ENCODE measurements at places on chromosomes 3 and 15. TPM values are rescaled to one million over a fixed set of nuclear protein-coding genes. Genes with fewer than 3 reads are reported as not detected.

GRCh38 chr3:39961230-39961629 is 151.8 kb downstream of the MYRIP start:
- H3K4me1 ChIP-seq: peaks cover 2% of the 10 kb centered on the region
- H3K27ac ChIP-seq: peak overlapping the region; percentile 11
- no peaks in the 10 kb centered on the region for H3K27me3 ChIP-seq
- no peak for DNase-seq
- no peaks in the 10 kb centered on the region for H3K36me3 ChIP-seq

DNA sequence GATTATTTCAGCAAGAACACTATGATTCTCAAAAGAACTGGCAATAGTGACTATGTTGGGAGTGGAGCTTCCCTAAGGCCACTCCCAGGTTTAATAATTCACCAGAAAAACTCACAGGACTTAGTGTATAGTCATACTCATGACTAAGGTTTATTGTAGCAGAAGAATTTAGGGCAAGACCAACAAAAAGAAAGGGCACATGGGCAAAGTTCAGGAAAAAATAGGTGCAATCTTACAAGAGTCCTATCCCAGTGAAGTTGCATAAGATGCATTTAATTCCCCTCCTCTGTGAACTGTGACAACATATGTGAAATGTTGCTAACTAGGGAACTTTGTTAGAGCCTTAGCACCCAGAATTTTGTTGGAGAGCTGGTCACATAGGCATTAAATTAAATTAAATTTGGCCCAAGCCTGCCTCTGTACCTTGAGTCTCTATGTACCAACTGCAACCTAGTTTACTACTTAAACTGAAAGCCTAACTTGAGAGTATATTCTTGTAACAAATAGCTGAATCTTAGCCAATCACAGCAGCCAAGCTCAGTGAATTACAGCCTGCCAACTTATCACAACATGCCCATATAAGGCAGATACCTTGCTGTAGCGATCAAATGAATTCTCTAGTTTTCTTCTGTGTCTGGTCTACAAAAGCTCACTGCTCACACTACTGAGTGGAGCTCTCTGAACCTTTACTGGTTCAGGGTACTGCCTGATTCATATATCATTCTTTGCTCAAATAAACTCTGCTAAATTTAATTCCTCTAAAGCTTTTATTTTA is 386.2 kb upstream of the ARHGEF26 start:
- no peak overlapping the region for H3K4me3 ChIP-seq
- no peak for DNase-seq
- H3K27me3 ChIP-seq: no peaks in the 10 kb centered on the region
- H3K36me3 ChIP-seq: no peaks in the 10 kb centered on the region

GRCh38 chr15:64009798-64010261 is 36.5 kb downstream of the DAPK2 start:
- H3K4me3 ChIP-seq: no peak overlapping the region
- peak overlapping the region; percentile 4 for H3K27ac ChIP-seq
- H3K36me3 ChIP-seq: no peaks in the 10 kb centered on the region
- DNase-seq: no peak

GRCh38 chr3:129116482-129116946 is 5.1 kb downstream of the RAB43 start:
- H3K27ac ChIP-seq: peak overlapping the region; percentile 95
- H3K4me3 ChIP-seq: peak overlapping the region; percentile 13
- H3K36me3 ChIP-seq: peaks cover 8% of the 10 kb centered on the region

GPR149 gene
- not detected for total RNA-seq

DNA sequence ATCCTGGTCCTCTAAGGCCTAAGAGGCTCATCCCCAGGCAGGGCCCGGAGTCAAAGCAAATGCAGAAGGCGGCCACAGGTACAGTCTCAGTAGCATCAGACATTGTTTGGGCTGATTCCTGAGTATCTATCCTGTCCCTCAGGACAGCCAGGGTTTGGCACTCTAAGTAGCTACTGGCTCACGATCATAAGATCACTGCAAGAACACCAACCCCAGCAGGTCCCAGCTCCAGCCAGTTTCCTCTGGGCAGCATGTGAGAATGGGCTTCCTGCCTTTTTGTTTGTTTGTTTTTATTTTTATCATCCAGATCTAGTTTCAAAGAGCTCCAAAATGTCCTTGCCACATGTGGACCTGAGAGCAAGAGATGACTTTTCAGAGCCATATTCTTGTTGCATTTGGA is 32.7 kb downstream of the LRRFIP2 start:
- no peak for DNase-seq
- H3K4me3 ChIP-seq: no peak overlapping the region
- H3K36me3 ChIP-seq: no peaks in the 10 kb centered on the region
- H3K27me3 ChIP-seq: no peaks in the 10 kb centered on the region

GRCh38 chr3:154548341-154548740 is 118.4 kb upstream of the GPR149 start:
- no peaks in the 10 kb centered on the region for H3K27me3 ChIP-seq
- no peak overlapping the region for H3K4me3 ChIP-seq
- H3K36me3 ChIP-seq: no peaks in the 10 kb centered on the region
- DNase-seq: no peak
- no peak overlapping the region for H3K27ac ChIP-seq

GRCh38 chr15:40858706-40859105 is 14.9 kb downstream of the SPINT1 start:
- no peak overlapping the region for H3K27ac ChIP-seq
- H3K27me3 ChIP-seq: no peaks in the 10 kb centered on the region
- peaks cover 24% of the 10 kb centered on the region for H3K36me3 ChIP-seq
- DNase-seq: no peak

DNA sequence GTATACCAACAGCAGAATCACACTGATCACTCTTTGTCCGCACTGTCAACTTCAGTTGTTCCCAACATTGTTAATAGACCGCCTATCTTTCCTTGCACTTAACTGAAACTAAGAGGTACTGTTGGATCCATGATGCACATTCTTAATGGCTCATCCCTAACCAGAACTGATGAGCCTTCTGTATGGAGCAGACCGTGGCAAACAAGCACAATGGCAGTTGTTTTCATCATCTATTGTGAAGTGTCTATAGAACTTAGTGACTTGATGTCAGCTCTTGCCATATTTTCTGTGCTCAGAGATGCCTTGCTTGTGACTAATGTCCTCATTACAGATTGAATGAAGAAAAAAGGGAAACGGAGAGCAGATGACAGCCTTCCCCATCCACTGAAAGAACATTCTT is 347.4 kb downstream of the NLGN1 start:
- no peaks in the 10 kb centered on the region for H3K4me1 ChIP-seq
- H3K4me3 ChIP-seq: no peak overlapping the region
- no peaks in the 10 kb centered on the region for H3K36me3 ChIP-seq
- no peak for DNase-seq

GRCh38 chr3:177931346-177931745 is 604.9 kb upstream of the KCNMB2 start:
- no peaks in the 10 kb centered on the region for H3K36me3 ChIP-seq
- H3K27ac ChIP-seq: no peak overlapping the region
- DNase-seq: no peak
- no peaks in the 10 kb centered on the region for H3K27me3 ChIP-seq
- H3K4me3 ChIP-seq: no peak overlapping the region

SOX14 gene
- total RNA-seq: 0.14 TPM

TRPC1 gene
- total RNA-seq: 1.7 TPM

- H3K4me1 ChIP-seq: no peaks in the 10 kb centered on the region
- no peak overlapping the region for H3K4me3 ChIP-seq
- DNase-seq: no peak
- H3K27ac ChIP-seq: no peak overlapping the region
Observed at GRCh38 chr3:62436785-62437184, 63.4 kb upstream of the FEZF2 start.

- no peak overlapping the region for H3K4me3 ChIP-seq
- no peaks in the 10 kb centered on the region for H3K4me1 ChIP-seq
- H3K27me3 ChIP-seq: no peaks in the 10 kb centered on the region
Observed at GRCh38 chr15:38554354-38554753, 10.3 kb downstream of the RASGRP1 start.

- no peaks in the 10 kb centered on the region for H3K4me1 ChIP-seq
- no peak for DNase-seq
- no peaks in the 10 kb centered on the region for H3K36me3 ChIP-seq
- no peak overlapping the region for H3K4me3 ChIP-seq
- H3K27ac ChIP-seq: no peak overlapping the region
- H3K27me3 ChIP-seq: no peaks in the 10 kb centered on the region
Observed at GRCh38 chr3:148930752-148931151, 60.6 kb upstream of the GYG1 start.

All from upper lobe of left lung (tissue), 6 donors.